CD4-positive, alpha-beta T cell treated with Interleukin-15 for 4 hours (primary cell): ENCODE measurements at places on chromosomes 16 and 17.

GRCh38 chr17:31096106-31096436 is 1.3 kb downstream of the NF1 start:
- DNase-seq, result no peak

DNA sequence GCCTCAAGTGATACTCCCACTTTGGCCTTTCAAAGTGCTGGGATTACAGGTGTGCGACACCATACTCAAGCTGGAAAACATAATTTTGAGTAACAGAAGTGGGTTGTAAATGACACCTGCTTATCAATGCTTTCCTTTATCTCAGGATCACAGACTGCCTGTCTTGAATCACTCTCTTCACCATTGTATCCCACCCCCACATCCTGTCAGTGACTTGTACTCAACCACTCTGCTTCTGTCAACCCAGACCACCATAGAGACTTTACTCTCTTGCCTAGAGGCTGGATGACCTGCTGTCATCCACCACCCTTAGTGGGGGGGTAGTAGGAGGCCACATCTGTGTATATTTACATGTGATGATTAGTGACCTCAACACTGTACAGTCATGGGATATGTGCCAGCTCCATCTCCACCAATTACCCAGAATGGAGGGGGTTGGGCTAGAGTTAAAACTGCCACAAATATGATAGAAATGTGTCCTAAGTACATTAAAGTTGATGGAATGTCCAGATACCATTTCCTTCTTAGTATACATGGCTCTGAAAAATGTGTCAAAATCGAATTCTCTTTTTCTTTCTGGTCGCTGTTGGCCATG is 338.7 kb downstream of the GRIN2A start:
- DNase-seq, result no peak

GRCh38 chr16:87052506-87052905 is 264.7 kb downstream of the C16orf95 start:
- no peak for DNase-seq

DNA sequence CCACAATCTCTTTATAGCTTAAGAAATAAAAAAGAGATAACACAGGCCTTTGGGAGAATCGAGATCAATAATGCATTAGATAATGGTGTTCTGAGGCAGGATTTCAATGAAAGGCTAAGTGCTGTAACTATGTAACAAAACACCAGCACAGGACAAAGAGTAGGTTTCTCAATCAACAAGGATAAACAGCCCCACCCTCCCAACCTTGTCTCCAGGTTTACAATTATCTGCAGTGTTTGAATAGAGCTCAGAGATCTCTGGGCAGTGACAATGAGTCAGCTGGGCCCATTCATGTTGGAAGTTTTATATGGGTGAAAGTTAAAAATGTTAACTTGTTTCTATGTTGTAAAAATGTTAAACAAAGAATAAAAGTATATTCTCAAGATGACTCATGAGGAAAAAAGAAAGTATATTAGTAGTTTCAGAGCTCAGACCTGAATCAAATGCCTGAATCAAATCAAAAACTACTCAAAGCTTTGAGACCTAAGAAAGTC is 17.0 kb upstream of the KRT20 start:
- no peak for DNase-seq

DNA sequence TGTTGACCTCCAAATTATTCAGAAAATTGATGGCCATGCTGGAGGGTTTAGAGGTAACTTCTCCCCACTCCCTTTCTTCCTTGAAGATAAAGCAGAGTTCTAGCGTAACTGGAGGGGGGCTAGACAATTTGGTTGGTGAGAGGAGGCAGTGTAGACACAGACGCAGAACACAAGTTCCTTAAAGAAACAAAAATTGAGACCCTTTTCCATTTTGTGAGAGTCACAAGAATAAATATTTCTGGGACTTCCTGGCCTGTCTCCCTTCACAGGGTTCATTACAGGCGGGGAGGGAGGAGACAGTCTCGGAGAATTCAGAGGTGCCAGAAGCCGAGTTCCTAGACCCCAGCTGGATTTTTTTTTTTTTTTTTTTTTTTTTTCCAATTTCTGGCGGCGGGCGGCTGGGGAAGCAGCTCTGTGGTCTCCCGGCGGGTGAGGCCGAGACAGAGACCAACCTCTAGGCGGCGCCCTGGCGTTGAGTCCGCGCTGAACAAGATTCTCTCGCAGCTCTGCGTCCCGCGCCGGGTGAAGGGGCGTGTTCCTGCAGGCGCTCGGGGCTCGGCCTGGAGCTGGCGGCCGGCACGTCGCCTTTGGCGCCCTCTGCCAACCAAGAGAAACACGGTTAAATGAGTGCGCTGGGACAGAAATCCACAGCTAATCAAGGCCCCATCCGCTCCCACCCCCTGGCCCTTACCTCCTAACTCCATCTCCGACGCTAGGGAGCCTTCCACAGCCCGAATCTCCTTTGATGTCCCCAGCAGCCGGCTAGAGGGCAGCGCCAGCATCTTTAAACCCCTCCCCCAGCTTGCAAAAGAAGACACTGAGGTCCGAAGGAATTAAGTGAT is 10.2 kb upstream of the HOXB9 start:
- DNase-seq, result peak; percentile 59
